A549 (cell line): ENCODE measurements at places on chromosomes 5 and 9.

DNA sequence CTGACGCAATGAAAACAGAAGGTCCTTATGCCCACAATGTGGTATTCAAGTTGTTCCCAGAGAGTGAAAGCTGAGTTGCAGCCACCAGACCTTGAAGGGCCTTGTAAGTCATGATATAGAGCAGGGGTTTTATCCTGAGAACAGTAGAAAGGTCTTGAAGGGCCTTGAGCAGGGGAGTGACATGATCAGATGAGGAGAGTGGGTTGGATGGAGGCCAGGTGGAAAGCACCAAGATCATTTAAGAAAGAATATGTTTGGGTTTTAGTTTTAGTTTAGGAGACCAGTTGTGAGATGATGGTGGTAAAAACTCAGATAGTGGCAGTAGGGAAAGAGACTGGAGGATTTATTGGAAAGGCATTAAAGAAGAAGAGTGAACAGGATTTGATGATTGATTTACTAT, 5.9 kb downstream of the ITGA2 start:
- DNase-seq = no peak

GRCh38 chr5:148998174-148998797, 64.6 kb downstream of the SH3TC2 start:
- peak; percentile 35 for DNase-seq

DNA sequence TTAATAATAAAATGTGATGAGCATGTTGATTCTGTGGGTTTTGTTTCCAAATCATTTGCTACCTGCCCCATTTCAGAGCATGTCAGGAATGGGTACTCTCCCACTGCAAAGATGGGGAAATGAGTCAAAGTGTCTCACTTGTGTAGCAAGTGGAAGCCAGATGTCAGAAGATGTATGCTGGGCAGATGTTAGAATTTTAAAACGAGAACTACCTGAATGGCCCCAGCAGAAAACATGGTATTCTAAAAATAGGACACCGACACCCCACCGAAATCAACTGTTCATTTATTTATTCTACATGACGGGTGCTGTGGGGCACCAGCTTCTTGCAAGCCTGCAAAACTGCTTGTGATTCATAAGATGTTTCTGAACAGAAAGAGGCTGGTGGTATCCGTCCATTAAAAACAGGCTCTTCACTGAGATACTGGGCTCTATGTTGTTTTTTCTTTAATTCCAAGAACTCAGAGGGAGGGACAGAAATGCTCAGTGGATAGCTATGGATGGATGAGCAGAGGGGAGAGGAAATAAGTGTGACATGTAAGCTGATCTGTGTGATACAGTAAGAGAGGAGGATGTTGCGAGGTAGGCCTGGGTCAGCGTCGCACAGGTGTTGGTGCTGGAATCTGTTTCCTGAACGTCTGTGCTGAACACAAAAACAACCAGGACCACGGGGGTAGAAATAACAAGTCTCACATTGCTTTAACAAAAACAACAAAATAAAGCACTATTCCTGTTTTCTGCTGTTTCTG, 157.2 kb downstream of the EFNA5 start:
- no peak for DNase-seq

DNA sequence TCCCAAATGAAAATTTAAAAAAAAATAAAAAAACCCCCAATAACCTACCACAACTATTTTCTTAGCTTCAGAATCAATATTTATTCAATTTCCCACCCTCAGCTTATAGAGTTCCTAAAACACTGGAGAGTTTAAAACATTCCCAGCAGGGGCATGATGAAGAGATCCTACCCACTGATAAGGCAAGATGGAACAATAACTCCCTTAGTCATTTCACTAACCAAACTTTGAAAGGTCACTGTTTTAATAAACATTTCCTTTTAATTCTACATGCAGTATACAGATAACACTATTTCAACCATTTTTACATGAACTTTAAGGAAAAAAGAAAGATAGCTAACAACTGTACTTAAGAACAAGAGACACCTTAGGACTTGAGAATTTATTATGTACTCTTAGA, 34.9 kb upstream of the ACOT12 start:
- peak; percentile 24 for DNase-seq

GRCh38 chr5:180001742-180002141, 69.8 kb downstream of the RNF130 start:
- no peak for DNase-seq

DNA sequence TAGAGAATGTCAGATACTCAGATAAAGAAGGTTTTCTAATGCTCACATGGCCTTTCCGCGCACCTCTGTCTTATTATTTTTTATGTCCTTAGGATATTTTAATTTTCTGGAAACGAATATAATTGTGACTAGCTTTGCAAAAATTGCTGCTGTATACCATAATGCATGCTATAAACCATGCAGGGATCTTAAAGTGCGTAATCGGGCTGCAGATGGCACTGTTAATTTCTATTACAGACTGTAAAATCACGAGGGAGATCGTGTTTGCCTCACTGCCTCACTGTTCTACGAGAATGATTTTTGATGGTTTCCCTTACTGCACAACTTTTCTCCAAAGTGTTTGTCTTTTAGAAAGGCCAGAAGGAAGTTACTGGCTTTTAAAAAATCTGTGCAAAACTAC, 356.1 kb downstream of the TUSC1 start:
- DNase-seq = no peak

DNA sequence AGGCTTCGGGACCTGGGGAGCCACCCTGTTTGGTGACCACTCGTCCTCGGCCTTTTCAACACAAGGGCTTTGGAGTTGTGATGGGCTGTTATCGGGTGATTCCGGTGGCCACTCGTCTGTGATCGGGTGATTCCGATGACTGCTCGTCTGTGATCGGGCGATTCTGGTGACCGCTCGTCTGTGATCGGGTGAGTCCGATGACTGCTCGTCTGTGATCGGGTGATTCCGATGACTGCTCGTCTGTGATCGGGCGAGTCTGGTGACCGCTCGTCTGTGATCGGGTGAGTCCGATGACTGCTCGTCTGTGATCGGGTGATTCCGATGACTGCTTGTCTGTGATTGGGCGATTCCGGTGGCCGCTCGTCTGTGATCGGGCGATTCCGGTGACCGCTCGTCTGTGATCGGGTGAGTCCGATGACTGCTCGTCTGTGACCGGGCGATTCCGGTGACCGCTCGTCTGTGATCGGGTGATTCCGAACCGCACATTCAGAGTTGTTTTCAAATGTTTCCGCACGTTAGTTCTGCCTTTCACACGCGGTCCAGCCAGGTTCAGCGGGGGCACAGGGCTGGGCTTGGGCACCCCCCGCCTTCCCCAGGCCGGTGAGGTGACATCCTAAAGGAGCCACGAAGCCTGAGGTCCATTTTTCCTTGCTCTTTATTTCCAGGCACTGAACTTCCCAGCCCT, 30.3 kb downstream of the TPPP start:
- no peak for DNase-seq

DNA sequence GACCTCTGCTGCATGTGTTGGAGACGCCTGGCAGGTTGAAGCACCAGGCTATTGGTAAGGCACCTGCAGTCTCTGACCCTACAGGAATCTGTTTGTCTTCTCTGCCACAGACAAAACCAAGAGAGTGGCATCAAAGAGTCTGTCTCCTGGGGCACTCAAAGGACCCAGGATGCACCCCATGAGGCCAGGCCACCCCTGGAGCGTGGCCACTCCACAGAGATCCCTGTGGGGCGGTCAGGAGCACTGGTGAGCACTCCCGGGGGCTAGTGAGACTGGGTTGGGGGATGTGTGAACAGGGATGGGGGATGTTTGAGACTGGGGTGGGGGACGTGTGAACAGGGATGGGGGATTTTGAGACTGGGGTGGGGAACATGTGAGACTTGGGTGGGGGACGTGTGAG, 240.3 kb downstream of the CACNA1B start:
- no peak for DNase-seq

DNA sequence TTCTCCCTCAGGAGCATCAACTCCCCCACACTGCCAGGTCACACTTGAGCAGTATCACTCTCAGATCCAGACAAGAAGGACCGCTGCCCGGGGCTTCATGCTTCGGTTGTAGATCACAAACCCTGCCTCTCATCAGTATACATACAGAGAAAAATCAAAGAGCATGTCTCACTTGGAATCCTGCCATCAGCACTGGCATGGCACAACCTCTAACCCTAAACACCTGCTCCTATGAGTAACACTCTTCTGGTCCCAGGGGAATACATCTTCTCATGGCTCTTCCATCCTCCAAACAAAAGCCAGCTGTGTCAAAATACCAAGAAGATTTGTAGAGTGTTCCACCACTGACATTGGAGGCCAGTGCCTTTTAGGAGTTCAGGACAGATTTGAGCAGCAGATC, 84.8 kb upstream of the MIER3 start:
- no peak for DNase-seq

GRCh38 chr5:981456-981855, 27.1 kb upstream of the NKD2 start:
- no peak for DNase-seq

DNA sequence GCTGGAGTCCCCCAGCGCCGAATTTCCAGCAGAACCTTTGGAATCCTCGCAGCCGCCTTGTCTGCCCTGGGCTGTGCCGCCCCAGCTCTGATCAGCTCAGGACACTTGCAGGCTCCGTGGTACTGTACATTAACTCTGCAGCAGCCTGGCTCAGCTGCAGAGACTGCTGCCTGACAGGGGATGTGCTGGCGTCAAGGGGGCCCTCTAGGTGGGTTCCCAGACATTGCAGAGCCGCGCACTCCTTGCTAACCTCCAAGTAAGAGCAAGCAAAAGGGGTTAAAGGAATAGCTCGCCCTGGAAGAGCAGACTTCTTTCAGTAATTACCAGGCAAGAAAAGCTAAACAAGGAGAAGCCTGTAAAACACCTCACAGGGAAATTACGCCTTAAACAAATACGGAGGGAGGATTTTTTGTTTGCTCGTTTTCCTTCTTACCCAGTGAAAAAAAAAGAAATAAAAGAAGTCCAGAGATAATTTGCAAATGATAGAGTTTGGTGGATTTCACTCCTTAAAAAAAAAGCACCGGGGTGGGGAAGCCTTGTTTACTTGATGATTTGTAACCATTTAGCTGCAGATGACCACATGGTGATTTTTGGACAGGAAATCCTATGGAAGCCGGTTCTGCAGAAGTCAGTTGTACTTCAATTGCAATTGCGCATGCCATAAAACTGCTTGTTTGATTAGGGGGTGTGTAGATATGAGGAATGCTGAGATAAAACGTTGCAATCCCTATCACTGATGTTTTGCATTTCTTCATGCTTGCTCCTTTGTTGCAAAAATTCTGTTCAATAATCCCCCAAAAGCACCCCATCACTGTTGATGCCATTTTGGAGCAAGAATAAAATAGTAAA, 305.8 kb downstream of the PDE4D start:
- peak; percentile 92 for DNase-seq

DNA sequence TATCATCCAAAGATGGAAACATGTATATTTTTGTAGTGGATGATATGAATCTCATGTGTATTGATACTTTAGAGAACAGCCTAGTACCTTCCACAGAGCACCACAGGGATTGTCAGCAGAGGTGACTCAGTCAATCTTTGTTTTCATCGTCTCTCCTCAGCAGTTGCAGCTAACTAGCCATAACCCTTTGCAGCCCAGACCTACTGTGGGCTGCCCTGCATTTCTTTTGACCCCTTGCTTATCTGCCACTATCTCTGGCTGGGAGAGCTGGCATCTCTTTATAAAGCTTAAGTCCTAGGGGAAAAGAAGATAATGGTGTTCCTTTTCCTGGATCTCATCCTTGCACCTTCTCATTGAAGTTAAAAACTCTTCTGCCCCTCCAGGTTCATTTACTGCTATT, 28.7 kb downstream of the HMGCR start:
- no peak for DNase-seq

- no peak for DNase-seq
Observed at GRCh38 chr5:88214655-88215054, 54.0 kb downstream of the TMEM161B start.

DNA sequence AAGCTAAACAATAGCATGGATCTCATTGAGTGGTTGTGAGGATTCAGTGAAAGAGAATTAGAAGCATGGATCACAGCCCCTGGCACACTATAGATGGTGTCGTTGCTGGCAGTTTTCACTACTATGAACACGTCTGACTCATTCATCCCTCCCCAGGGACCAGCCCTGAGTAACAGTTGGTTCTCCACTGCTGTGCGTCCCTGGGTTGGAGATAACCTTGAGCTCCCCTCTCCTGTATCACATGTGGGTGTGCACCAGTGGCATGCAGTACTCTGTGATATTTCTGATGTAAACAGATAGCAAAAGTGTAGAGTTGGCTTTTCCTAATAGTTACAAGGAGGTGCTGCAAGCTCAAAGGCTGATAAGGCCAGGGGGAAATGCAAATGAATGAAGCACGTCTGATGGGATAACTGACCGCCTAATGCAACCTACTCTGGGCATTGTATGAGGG, 8.8 kb upstream of the LCP2 start:
- DNase-seq = no peak
